AG09319 (cell line): ENCODE measurements at places on chromosomes 4 and X.

- no peak for DNase-seq
These were observed 59.2 kb downstream of the MND1 start for GRCh38 chr4:153403726-153404125.

DNA sequence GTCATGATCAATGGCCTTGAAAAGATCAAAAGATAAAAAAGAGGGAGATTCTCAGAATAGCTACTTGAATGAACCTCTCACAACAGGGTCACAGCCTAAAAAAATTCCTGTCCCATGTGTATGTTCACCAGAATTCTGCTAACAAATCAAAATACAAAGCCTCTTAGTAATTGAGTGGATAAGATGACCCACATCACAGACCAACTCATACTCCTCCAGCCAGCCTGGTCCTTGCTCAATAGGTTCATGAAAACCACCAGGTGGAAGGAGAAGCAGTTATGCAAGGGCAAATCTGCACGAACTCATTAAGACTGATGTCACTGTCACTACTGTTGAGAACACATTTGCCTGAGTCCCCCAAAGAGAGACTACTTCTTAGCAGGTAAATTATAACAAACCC is 21.5 kb downstream of the WDFY3 start:
- no peak for DNase-seq

- DNase-seq, result no peak
These were observed 55.4 kb upstream of the SLC10A7 start for GRCh38 chr4:146577111-146577510.

DNA sequence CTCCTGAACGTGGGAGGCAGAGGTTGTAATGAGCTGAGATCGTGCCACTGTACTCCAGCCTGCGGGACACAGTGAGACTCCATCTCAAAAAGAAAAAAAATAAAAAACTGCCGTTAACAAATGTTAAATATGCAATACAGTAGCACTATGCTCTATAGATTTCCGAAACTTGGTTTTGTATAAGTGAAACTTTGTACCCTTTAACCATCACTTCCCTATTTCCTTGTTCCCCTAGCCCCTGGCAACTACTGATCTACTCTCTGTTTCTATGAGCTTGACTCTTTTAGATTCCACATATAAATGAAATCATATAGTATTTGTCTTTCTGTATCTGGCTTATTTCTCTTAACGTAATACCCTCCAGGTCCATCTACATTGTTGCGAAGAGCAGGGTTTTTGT is 74.1 kb downstream of the TAB3 start:
- DNase-seq, result no peak

- DNase-seq, result peak; percentile 45
These were observed 7.9 kb downstream of the BDH2 start for GRCh38 chr4:103091601-103092223.

GRCh38 chr4:25801594-25801993 is 61.2 kb downstream of the SEL1L3 start:
- no peak for DNase-seq

- DNase-seq, result no peak
These were observed 12.6 kb upstream of the MXD4 start for GRCh38 chr4:2274320-2275043.

DNA sequence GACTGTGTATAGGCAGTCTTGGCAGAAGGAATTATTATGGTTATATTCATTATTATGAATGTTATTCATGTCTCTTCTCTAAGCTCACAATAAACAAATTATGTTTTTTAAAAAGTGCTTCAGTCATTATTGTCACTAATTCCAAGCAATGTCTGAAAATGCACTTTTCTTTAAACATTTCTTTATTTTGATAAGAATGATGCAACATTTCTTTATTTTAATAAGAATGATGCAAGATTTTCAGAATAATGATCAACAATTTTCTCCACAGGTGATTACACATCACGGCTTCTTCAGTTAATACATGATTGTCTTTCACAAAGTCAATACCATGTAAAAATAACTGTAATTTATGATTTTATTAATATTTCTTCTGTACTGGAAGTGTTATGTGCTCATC is 22.7 kb downstream of the MAGEA4 start:
- DNase-seq, result no peak

DNA sequence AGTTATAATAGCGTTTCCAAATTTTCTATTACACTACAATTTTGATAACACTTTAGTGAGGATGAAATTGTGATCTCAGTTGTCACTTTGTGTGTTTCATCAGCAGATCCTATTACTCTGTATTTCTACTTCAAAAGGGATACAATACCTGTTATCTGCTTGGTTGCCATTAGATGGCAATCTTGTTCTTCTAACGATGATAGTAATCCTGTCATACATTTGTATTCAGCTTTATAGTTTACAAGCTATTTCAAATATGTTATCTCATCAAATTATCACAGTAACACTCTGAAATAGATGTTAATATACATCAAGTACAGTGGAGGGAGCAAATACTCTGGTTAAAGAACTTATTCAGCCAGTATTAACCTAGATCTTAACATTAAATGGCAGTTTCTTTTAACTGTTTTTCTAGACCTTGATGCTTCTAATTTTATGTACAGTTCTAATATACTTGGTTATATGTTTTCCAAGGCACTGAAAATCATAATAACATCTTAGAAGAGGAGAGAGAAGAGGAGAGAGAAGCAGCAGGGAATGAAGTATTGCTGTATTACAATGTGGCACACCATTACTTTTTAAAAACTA is 292.0 kb downstream of the CCSER1 start:
- no peak for DNase-seq

DNA sequence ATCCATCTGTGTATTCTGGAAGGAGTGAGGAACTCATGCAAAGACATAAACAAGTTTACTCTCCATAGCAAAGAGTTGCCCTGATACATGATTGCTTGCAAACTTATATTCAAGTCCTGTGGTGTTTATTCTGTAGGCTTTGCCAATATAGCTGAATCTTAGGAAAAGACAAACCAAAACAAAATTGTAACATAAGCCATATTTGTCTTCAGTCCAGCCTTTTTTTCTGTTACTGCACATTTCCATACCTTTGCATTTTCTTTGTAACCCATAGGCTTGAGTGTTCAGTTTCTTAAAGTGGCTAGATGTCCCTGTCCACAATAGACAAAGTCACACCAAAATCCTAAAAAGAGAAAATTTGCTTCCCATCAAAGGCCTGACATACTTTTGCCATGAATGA is 120.4 kb downstream of the PPARGC1A start:
- DNase-seq, result no peak

DNA sequence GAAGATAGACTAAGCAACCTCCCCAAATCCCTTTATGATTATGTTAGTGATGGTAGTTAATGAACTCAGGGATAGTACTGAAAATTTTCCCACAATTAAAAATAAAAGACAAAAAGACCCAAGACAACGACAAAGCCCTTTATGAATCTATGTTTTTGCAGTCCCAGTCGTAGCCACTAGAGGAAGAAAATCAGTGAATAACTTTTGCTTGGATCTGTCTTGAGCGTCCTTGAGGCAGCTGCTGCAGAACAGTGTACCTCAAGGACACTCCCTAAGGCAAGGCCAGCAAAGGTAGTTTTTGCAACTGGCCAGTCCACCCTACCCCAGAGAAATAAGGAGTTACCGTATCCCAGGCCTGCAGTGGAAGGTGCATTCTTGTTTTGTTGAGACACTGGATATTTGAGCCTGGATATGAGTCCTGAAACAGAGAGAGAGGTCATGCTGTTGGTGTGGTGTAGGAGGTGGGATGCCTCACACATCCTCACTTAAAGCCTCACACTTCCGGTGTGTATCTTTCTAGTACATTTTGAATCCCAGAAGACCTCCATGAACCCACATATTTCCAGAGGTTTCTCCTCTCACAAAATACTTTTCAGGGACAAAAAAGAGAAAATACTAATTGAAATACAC is 8.7 kb upstream of the TIMM8A start:
- no peak for DNase-seq

DNA sequence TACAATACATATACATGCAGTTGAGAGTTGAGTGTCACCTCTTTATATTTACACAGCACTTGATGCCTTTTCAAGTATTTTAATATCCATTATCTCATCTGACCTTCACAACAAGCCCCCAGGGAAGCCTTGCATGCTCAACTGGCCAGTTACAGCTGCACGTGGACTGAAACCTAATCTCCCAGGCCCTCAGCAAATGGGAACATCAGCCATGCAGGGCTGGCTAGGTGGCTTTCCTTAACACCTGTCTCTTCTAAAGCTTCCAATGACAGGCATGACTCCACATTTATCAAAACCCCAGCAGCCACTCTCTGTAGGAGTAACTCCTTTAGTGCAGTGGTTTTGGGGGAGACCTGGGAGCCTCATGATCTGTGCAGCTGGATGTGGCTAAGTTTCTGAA is 56.4 kb downstream of the PHKA2 start:
- no peak for DNase-seq

DNA sequence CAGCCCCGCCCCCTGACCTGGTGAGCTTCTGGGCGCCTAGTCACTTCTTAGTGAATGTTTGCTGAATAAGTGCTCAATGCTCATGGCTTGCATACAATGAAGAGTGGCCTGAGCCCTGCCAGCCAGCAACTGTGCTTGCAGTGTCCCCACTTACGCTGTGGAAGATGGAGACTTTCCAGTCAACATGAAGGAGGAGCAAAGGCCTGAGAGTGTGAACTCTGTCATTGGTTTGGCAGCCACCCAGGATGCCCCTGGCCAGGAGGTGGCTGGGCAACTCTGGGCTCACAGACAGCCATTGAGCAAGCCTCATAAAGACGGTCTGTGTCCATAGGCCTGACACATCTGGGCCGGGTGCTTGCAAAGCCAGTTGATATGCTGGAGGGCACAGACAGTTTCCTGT is 72.1 kb upstream of the MAMLD1 start:
- DNase-seq, result no peak

DNA sequence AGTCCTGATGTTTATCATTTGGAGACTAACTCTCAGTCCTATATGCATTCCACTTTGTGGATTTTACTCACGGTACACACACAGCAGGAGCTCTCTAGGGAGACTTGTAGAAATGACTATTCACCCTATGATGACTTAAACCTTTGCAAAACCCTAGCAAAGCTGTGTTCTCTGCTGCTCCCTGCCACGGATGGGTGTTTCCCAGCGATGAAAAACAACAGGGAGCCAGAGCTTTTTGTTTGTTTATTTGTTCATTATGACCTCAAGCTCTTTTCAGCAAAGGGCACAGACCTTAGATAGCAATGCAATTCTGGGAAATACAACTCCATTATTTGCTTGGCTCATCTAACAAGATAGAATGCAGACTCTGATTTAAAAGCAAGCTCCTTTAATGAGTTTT is 156.6 kb downstream of the GRIA3 start:
- DNase-seq, result peak; percentile 16

DNA sequence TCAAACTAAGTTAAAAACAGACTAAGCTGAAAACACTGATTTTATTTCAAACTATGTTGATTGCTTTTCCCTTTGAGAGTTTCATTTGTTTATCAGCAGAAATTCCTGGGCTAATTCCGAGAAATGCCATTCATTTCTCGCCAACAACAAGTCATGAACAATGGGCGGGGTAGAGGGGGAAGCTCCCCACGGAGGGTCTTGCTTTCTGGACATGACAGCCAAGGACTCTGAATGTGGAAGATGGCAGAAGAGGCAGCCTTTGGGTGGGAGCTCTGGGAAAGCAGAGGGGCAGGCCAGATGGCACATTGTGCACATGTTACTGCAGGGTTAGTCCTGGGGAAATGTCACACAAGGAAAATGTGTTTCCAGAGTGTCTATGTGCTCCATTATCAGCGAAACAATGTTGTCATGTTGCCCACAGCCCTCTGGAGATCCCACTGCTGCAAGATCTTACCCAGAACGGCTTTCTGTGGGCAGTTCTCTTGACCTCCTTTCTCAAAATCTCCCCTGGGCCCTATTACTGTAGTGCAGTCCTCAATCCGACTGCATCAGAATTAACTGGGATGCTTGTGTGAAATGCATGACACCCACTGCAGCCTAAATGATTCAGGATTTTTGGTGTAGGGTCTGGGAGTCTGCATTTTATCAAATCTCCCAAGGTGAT is 45.0 kb downstream of the CHRDL1 start:
- no peak for DNase-seq

- no peak for DNase-seq
These were observed 90.3 kb upstream of the GRIA3 start for GRCh38 chrX:123093792-123094191.

- no peak for DNase-seq
These were observed 50.9 kb downstream of the USP26 start for GRCh38 chrX:133045986-133046385.

GRCh38 chrX:54529151-54529550 is 868 bp upstream of the GNL3L start:
- DNase-seq, result no peak

DNA sequence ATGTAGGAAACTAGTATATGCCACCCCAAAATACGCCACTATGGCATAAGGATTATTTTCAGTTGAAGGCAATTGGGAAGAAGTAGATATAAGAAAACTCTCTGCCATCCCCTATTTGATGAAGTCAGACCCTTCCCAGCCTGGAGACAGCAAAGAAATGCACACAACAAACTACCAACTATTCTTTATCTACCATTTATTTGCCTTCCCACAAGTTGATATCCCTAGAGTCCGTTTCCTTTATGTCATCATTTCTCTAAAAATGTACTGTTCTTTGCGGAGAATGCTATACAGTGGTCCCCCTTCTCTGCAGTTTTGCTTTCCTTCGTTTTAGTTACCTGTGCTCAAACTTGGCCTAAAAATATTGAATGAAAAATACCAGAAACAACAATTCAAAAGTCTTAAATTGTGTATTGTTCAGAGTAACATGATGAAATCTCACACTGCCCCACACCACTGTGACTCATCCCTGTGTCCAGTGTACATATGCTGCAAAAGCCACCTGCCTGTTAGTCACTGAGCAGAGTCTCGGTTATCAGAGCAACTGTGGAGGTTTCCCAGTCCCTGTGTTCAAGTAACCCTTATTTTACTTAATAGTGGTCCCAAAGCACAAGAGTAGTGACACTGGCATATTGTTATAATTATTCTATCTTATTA is 152.3 kb downstream of the WDFY3 start:
- DNase-seq, result peak; percentile 45

DNA sequence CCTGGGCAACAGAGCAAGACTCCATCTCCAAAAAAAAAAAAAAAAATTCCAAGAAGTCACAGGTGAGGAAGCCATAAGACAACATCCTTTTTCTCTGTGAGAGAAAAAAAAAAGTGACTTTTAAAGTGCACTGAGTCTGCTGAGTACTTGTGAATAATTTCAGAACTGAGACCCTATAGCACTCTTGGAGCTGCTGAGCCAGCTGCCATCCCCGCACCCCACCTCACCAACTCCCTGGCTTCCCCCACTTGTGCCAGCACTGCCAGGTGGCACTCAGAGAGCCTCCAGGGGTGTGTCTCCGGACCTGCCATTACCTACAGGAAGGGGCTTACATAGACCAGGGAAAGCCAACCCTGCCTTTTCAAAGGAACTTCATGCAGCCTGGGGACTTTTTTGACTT is 39.2 kb upstream of the HS3ST1 start:
- DNase-seq, result no peak

- DNase-seq, result peak; percentile 35
These were observed 13.3 kb downstream of the UBA6 start for GRCh38 chr4:67687636-67688035.

DNA sequence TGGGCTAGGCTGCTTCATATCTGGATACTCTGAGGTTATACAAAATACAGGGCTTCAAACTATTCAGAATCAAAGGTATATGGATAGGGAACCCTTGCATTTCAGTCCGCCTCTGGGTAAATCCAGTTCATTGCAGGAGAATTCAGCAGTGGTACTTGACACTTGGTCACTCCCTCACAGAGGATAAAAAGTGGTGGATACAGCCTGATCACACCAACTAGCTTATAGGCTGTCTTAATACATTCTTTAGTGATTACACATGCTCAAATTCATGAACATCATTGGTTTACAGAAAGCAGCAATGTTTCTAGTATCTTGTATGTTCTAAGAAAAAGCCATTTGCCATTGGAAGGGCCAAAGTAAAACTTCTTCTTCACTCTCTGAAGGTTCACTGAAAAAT is 104.8 kb upstream of the PDE5A start:
- DNase-seq, result no peak
